ENCODE measurements at places on chromosomes 6 and 20.

DNA sequence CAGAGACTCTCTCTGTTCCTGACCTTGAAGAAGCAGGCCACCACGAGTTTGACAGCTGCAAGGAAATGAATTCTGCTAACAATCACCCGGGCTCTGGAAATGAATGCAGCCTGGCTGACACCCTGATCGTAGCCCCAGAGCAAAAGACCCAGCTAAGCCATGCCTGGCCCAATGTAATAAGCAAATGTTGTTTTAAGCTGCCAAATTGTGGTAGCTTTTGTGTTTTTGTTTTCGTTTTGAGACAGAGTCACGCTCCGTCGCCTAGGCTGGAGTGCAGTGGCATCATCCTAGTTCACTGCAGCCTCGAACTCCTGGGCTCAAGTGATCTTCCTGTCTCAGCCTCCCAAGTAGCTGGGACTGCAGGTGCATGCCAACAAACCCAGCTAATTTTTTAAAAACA is 3.3 kb upstream of the OXT start:
- no peak for DNase-seq

GRCh38 chr6:13523826-13524622 is 36.6 kb upstream of the GFOD1 start:
- no peak for DNase-seq

GRCh38 chr20:63556873-63557478 is 3.0 kb downstream of the FNDC11 start:
- DNase-seq: no peak

GRCh38 chr6:147063469-147064031 is 140.7 kb upstream of the STXBP5 start:
- DNase-seq: no peak

DNA sequence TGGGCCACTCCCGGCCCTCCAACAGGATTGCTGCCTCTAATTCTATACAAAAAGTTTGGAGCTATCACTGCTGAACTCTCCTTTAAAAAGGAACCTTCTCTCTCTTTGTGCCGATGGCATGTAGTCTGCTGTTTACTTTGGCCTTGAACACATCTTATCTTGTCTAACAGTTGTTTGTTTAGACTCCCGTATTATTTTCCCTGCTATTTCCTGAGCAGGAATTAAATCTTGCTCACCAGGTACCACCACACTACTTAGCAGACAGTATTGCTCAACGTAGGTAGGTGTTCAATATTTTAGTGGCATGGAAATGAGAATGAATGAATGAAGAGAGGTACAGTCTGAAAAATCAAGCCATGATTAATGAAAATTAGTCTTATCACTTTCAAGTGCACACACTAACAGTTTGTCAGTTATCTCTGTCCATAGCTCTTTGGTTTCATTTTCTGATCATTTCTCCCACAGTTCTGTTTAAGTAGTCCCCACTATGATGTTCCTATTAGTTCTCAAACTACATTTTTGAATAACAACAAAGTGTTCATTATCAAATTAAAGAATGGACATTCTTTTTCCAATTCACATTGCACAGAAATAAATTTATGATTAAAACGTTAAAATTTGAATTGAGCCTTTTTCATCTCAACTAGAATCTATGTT is 6.8 kb upstream of the HEY2 start:
- DNase-seq: no peak

GRCh38 chr6:78799682-78800081 is 67.7 kb upstream of the IRAK1BP1 start:
- DNase-seq: no peak

DNA sequence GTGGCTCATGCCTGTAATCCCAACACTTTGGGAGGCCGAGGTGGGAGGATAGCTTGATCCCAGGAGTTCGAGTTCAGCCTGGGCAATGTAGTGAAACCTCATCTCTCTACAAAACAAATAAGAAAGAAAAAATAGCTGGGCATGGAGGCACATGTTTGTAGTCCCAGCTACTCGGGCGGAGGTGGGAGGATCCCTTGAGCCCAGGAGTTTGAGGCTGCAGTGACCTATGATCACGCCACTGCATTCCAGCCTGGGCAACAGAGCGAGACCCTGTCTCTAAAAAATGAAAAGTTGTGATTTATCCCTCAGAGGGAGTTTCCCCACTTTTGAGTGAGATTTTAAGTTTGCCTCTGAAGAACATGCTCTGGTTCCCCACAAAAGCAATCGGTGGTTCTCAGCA is 17.4 kb upstream of the BMP7 start:
- DNase-seq: no peak

DNA sequence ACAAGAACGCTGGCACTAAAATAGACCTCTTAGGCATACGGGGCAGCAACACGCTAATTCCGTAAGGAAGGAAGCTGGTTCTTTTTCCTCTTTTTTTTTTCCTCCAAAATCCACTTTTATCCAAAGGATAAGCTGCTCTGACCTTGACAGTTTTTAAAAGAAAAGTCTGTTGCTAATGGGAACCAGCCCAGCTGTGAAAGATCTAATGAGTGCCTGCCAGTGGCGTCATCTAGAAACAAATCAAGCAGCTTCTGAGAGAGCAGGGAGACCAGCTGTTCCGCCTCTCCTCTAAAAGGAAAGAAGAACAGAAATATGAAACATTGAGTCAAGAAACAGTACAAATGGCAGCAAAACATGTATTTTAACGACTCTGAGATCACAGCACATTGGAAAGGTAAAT is 78.6 kb downstream of the FAXC start:
- no peak for DNase-seq

DNA sequence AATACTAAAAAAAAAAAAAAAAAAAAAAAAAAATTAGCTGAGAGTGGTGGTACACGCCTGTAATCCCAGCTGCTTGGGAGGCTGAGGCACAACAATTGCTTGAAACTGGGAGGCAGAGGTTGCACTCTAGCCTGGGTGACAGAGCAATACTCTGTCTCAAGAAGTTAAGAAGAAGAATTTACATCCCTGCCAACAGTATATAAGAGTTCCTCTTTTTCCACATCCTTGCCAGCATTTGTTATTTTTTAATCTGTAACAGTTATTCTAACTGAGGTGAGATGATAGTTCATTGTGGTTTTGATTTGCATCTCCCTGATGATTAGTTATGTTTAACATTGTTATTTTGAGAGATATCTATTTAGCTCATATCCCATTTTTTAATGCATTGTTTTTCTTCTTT is 20.3 kb upstream of the DYNLRB1 start:
- DNase-seq: no peak

- no peak for DNase-seq
Measured at GRCh38 chr6:117989086-117989485, 82.0 kb downstream of the SLC35F1 start.

- DNase-seq: no peak
Measured at GRCh38 chr6:138769102-138769676, 4.4 kb upstream of the CCDC28A start.

DNA sequence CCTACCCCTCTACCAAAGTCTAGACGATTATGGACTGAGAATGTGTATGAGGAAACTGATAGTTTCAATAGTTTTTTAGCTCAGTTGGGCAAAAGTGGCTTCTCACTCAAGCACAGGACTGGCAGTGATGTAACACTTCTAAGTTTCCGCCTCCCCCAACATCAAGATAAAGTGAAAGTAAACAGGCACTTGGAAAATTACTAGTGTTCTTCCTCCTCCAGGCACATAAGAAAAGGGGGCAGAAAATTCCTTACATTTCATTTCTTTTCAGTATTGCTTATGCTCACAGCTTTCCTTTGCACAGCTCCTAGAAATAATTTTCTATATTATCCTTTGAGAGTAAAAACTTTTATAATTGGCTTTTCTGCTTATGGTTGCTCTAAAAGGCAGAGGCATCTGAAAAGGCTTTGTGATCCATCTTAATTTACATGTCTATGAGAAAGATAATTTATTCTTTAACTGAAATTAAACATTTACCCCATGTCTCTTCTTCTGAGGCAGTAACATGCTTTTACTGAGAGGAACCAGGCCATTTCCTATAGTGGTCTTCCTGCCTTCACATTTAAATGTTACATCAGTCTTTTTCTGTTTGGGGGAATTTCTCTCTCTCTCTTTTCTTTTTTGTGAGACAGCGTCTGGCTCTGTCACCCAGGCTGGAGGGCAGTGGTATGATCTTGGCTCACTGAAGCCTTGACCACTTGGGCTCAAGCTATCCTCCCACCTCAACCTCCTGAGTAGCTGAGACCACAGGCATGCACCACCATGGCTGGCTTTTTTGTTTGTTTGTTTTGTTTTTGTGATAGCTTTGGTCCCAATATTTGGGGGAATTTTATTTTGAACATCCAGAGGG is 65.0 kb upstream of the EEF1A1 start:
- DNase-seq: peak; percentile 83

DNA sequence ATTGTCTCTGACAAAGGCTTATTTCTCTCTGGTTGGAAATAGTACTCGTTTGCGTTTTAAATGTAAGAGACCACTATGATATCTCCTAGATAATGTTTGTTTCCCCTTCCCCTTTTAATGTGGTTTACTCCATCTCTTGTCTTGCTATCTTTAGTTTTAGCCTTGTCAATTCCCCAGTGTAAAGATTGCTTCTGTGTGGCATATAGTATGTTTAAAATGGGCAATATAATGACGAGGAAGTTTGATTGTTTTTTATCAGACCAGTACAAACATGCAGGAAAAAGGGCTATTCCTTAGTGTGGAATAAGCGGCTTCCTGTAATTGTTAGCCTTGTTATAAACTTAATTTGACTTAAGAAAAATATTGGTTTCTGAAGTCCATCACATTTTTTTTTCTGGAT is 3.1 kb downstream of the QKI start:
- no peak for DNase-seq

GRCh38 chr6:107653861-107654394 is 164.0 kb downstream of the SOBP start:
- no peak for DNase-seq

GRCh38 chr6:83592770-83593394 is 80.5 kb downstream of the PRSS35 start:
- no peak for DNase-seq

DNA sequence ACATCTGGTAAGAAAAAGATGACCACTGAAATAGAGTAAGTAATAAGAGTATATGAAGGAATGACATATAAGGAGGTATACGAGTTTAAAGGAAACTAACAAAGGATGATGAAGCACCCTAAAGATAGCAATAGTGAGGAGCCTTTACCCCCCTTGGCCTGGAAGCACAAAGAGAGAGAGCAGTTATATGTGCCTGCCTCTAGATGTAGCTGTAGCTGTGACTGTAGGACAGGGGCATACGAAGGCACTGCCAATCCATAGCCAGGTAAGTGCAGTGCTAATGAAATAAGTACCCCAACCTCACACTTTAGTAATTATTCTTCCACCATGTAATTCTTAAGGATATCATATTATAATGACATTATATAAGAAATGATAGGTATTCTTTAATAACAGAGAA is 90.1 kb upstream of the FKBP1C start:
- no peak for DNase-seq

All from HL-60 (cell line).